ENCODE measurements at places on chromosomes 13 and 19.
A peak's percentile ranks its signal among the peaks of the same experiment; 100 is the strongest.

GRCh38 chr13:93226623-93227279, at the start of gene GPC6:
Gene GPC6 (plus strand): TSS chr13:93226807.
- peak; percentile 84 for DNase-seq

DNA sequence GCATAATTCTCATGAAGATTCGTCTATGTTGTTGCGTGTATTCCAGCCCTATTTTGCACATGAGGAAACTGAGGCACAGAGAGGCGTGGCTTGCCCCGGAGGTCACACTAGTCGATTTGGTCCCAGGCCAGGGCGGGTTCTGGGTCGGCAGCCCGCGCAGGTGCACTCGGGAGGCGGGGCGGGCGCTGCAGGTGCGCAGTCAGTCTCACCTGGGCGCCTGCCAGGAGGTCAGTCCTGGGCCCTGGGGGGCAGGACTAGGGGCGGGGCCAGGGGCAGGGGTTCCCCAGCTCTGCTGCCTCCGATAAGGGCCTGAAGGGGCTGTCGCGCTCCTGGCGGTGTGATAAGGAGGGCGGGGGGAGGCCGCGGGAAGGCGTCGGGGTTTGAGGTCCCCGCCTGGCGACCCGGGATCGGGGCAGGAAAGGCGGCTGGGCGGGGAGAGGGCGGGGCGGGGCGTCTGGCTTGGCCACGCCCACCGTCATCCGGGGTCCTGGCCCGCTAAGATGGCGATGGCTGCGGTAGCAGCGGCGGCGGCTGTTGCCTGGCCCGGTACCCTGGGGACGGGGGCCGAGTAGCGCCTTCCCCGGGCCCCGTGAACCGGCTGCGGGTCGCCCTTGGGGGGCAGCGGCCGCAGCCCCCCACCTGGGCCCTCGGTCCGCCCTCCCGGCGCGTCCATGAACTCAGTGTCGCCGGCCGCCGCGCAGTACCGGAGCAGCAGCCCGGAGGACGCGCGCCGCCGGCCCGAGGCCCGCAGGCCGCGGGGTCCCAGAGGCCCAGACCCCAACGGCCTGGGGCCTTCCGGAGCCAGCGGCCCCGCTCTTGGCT, at the start of gene ATG4D:
Gene ATG4D, plus strand, starts transcription at position 485 of the 822 bp plus-strand sequence. Its CDS starts 187 bp downstream, at position 672.
- no peak for DNase-seq

DNA sequence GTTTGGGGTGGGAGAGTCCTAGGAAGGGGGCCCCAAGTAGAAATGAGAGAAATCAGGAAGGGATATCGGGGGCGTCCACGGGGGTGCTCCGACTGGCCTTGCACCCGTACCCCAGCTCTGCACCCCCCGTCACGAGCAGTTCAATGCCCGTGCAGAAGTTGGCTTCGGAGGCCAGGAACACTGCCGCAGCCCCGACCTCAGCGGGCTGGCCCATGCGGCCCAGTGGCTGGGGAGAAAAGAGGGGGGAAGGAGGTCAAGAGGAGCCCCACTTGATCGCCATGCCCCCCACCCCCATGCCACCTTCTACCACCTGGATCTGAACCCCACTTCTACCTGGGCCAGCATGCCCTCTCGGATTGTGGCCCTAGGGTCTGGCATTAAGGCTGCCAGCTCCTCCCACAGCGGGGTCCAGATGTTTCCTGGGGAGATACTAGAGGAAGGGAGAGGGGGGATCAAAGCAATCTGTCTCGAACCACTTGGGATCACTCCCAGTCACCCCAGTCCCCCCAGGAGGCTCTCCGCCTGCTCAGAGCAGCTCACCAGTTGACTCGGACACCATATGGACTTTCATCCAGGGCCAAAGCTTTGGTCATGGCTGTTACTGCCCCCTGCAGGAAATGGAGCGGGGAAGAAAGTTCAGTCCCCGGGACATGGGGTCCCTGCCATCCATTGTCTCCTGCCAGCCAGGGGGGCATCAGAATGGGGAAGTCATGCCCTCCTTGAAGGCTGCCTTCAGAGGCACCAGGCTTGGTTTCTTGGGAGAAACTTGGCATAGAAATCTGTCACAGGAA, 2.5 kb upstream of the BCAT2 start:
- no peak for DNase-seq

DNA sequence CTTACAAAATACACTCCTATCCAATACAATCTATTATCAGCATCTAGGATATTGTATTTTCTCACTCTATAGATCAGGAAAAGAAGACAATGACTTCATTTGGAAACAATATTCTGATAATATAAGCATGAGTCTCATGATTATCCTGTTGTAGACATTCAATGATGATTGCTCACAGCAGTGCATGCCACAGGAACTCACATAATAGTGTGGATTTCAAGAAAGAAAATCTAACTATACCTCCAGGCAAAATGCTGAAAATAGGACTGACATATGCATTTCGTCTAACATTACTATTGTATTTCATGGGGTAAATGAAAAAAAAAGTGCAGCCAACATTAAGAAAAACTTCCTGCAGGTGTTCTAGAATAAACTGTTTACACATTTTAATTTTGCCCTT, 122.6 kb downstream of the POSTN start:
- DNase-seq = no peak

DNA sequence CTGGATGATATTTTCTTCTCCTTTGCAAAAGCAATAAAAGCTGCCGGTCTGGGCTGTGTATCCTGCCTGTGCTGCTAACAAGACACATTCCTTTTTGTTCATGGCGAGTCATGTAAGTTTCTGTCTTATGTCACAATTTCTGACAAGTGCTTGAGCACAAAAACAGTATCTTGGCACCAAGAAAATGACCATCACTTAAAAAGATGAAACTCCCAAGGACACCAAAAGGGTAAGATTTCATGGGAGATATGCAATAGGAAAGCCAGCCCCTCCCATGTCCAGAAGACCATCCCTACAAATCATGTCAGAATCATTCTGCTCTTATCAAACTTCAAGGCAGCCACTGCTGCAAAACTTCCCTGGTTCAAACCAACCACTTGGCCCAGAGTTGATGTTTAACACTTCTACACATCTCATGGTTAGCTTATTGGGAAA, 375.4 kb upstream of the ZNF507 start:
- no peak for DNase-seq

Measured in GM04504 (cell line).